ENCODE measurements at places on chromosomes 4 and X.

GRCh38 chr4:16026160-16026761, 57.6 kb downstream of the PROM1 start:
- no peak for DNase-seq

GRCh38 chrX:110745288-110745687, 50.3 kb downstream of the CHRDL1 start:
- no peak for DNase-seq

GRCh38 chrX:20829665-20830491, 544.3 kb upstream of the CNKSR2 start:
- DNase-seq, result no peak

DNA sequence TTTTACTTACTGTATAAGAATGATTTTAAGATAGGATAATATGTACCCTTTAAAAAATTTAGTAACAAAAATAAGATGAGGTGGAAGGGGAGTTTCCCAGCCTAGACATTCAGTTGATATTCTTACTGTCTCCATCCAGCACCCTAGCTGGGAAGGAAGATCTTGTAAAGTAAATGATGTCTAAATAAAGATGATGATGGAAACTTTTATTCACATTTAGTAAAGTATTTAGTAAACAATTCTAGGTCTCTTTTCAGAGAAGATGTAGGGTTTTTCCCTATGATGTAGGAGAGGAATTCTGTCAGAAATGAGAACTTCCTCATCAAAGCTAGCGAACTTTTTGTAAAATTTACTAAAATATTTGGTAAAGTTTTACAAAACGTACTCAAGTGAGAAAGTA, 136.8 kb downstream of the RAPGEF2 start:
- no peak for DNase-seq

GRCh38 chrX:154855256-154855655, 20.8 kb upstream of the SMIM9 start:
- DNase-seq, result no peak

DNA sequence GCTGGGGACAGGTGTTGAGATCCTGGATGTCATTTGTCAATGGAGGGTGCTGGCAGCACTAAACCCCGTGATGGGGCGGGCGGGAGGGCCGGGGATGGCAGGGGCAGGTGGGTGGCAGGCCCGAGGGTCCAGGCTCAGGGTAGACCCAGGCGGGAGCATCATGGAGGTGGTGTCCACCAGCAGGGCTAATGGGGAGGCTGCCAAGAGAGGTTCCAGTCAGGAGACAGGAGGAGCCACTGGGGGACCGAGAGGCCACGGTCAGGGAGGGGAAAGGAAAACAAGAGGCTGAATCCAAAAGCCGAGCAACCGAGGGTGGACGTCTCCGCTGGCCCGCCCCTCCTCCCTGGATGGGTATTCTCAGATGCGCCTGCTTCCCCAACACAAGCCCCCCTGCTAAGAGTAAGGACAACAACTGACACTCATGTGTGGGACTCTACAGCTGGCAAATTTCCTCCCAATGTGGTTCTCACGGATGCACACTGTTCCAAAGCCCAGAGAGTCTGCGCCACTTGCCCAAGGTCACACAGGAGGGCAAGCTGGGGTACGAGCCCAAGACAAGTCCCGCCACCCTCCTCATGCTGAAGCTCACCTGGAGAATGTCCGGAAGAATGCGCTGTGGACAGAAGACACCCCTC, 132.0 kb downstream of the CPZ start:
- DNase-seq, result peak; percentile 58

GRCh38 chr4:19254486-19254885, 997.2 kb upstream of the SLIT2 start:
- no peak for DNase-seq

DNA sequence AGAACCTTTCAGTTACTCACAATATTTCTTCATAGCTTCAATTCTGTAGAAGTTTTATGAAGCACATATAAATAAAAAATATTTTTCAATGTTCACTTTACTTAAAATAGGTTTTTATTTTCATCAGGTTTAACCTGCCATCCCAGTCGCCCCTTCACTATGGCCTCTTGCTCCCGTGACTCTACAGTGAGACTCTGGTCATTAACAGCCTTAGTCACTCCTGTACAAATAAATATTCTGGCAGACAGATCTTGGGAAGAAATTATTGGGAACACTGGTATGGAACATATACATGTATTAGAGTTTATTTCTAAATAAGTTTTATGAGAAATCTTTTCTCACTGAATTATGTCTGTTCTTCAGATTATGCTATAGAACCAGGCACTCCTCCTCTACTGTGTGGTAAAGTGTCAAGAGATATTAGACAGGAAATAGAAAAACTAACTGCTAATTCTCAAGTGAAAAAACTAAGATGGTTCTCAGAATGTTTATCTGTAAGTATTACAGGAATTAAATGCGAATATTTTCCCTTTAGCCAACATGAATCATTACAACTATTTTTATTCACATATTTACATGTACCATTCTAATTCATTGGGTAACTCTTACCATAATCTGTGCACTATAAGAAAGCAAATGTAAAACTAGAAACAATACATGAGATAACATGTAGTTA, 45.6 kb downstream of the SPATA4 start:
- DNase-seq, result no peak

DNA sequence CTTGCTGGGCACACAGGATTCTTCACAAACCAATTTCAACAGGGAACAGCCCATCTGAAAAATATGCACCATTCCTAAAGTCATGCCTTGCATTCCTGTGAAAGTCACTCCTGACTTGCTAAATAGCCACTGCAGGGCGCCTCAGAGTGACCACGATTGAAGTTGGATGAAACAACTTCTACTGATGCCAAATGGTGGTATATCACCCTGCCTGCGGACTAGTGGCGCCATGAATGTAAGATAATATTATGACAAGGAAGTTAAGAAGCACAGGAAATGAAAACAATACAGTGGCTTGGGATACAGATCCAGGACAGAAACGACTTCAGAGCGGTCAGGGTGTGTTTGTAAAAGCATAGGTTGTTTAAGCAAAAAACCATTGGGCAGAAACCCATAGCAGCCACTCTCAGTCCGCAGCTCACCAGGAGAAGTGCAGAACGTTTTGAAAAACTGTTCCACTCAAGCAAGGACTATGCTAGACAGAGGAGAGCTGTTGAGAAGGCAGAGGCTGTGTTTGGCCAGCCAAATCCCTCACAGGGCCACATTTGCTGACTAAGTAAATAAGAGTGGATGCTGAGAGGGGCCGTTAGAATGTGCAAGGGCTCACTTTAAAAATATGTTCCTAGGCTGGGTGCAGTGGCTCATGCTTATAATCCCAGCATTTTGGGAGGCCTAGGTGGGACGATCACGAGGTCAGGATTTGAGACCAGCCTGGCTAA, 250.4 kb downstream of the PTTG2 start:
- DNase-seq, result no peak

- DNase-seq, result peak; percentile 81
These were observed 10.9 kb downstream of the DCK start for GRCh38 chr4:71004281-71004851.

DNA sequence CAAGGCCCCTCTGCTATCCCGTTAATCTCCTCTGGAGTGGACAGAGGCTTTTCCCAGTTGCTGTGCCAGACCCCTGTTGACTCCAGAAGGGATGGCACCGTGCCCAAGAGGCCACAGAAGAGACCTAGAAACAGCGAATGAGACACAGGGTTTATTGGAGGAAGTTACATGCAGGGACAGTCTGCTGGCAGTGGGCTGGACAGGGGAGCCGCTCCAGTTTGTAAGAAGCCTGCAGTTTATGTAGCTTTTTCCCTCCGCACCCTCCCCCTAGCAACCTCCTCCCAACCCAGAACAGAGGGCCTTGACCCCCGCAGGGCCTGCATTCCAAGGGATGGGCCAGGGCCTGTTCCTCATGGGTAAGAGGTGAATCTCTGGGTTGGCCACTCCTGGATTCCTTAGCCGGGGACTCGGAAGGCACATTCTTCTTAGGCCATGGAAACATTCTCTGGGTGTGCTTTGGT, 216.8 kb upstream of the PSAPL1 start:
- DNase-seq, result peak; percentile 64

GRCh38 chrX:46953137-46953527, 40.9 kb downstream of the JADE3 start:
- no peak for DNase-seq

Data from spleen (tissue), 13 donors.